ENCODE measurements at places on chromosomes 6 and 20.

- no peak for DNase-seq
Measured at GRCh38 chr6:44800784-44801592, 413.5 kb downstream of the CDC5L start.

GRCh38 chr6:18509871-18510643, 122.9 kb downstream of the RNF144B start:
- DNase-seq: no peak

DNA sequence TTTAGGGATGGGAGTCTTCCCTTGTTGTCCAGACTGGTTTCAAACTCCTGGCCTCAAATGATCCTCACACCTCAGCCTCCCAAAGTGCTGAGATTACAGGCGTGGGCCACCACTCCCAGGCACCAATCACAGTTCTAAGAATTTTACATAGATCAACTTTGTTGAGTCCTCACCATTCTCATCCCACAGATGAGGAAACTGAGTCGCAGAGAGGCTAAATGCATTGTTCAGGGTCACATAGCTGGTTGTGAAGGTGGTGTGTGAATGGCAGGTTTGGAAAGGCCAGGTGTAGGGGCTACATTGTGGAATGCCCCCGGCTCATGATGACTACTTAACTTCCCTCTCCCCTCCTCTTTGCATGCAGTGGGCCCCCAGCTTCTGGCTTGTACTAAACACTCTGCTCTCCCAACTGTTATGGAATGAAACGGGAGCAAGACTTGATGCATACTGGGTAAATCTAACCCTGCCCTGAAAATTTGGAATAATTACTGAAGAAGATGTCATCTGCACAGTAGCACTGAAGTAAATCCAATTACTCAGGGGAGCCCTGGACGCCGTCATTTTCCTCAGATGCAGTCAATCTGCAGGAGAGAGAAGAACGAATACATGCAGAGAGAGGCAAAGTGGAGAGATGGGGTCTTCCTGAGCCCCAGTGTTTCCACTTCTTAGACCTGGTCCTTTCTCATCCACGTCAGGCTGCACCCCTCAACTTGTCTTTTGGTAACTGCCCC, 102.3 kb upstream of the ZNF217 start:
- DNase-seq: no peak

GRCh38 chr6:120378582-120379220, 955.6 kb downstream of the TBC1D32 start:
- DNase-seq: peak; percentile 46

DNA sequence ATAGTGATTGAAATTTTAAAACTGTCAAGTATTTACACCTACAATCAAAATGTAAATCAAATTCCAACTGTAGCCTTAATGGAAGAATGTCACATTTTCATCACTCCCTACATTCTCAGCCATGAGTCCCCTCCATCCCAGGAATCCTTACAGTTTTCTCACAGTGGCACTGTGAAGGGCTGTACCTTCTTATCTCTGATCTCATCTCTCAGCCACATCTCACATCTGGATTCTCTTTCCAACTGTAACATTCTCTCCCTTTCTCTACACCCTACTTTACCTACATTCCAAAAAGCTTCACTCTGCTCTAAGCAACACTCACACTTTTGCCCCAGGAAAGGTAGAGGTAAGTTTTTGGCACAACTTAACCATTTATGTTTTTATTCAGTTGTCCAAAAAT, 8.9 kb upstream of the MARCKS start:
- DNase-seq: no peak

- no peak for DNase-seq
Measured at GRCh38 chr20:10271494-10272219, 53.0 kb downstream of the SNAP25 start.

DNA sequence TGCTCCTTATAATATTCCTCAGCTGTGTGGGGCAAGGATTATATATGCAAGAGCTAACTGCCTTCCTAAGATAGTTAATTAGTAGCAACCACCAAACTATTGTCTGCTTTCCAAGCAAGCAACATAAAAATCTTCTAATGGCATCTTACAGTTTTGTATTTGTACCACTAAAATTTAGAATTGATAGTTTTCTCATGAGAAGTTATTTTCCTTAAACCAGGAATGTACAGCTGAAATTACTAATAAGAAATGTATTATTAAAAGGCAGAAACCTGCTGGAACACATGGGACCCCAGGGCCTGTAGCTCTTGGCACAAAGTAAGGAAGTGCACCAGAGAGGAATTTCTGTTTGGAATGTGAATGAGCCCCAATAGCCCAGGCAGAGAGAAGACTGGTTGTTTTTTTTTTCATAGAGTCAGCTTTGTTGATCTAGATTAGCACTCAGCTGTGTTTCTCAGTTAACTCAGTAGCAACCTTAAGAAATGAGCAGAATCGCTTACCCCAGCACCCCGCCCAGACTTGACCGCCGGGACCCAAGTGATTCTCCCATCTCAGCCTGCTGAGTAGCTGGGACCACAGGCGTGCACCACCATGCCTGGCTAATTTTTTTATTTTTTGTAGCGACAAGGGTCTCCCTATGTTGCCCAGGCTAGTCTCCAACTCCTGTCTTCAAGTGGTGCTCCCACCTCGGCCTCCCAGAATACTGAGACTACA, 2.6 kb downstream of the MGME1 start:
- DNase-seq: no peak

- DNase-seq: no peak
Measured at GRCh38 chr6:12962987-12963386, 246.4 kb downstream of the PHACTR1 start.

DNA sequence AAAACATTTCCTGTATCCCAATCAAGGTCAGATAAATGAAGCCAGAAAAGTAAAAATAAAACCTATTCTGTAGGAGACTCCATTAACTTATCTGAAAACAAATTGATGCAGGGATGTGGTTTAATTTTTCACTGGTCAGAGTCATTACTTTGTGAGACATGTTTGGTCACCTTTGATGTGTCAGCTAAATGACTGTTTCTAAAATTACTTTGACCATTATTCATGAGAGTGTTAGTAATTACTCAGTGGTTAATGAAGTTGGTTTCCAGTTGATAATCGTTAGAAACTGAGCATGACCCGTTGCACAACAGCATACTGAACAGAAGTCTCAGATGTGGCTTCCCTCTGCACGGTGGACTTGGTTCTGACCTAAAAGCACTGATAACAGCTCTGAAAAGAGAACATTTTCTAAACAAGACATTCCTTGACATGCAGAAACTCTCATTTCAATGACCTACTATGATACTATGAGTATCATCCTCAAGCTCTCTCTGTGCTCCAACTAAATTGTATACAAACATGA, 410.5 kb upstream of the RNF217 start:
- DNase-seq: no peak

GRCh38 chr20:32752458-32753250, 9.4 kb upstream of the COMMD7 start:
- no peak for DNase-seq

- DNase-seq: no peak
Measured at GRCh38 chr6:115485400-115485799, 575.3 kb downstream of the FRK start.

DNA sequence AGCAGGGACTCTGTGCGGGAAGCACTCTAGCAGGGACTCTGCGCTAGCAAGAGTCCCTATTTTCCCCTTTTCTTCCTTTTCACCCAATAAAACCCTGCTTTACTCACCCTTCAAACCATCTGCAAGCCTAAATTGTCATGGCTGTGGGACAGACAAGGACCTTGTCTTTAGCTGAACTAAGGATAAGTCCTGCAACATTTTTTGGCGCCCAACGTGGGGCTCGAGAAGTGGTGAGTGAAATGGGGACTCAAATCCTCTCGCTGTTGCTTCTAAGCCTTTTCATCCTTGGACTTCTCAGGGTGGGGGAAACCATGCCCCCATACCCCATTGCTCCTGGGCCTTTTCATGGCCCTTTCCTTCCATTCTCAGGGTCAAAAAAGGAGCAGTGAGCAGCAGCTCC, 46.4 kb downstream of the IMPG1 start:
- DNase-seq: no peak

GRCh38 chr20:53212018-53212417, 239.9 kb downstream of the TSHZ2 start:
- DNase-seq: no peak

All from D341Med (cell line).